ENCODE measurements at places on chromosomes 4 and X.

DNA sequence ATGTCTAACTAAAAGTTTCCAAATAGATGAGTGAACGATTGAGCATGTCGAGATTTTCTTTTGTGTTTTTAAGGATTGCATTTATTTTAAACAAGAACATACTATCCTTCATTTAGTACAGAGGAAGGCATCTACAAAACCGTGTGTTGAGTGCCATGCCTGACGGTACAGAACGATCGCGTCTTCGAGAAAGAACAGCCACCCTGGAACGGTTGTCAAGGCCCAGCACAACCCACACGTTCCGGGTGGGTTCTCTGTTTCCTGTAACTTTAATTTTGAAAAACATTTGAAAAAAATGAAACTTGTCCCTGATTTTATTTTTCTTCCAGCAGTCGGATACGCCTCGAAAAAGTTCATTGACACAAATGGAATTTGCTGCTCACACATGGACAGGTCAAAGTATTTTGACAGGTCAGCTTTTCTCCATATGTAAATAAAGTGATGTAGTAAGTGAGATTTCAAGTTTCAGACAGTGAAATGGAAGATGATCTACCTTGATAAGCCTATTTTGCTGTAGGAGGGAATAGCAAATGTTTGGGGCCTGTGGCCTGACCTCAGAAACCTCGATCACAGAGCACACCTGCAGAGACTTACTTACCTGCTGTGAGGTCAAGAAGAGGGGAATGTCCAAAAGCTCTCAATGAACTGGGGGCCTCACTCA lies 24.4 kb upstream of the CYP4V2 start:
- no peak for DNase-seq

GRCh38 chr4:2792396-2792710 lies 532 bp upstream of the SH3BP2 start:
- DNase-seq: no peak

- DNase-seq: no peak
Measured at GRCh38 chrX:140764401-140764919, 54.9 kb downstream of the LINC00632 start.

DNA sequence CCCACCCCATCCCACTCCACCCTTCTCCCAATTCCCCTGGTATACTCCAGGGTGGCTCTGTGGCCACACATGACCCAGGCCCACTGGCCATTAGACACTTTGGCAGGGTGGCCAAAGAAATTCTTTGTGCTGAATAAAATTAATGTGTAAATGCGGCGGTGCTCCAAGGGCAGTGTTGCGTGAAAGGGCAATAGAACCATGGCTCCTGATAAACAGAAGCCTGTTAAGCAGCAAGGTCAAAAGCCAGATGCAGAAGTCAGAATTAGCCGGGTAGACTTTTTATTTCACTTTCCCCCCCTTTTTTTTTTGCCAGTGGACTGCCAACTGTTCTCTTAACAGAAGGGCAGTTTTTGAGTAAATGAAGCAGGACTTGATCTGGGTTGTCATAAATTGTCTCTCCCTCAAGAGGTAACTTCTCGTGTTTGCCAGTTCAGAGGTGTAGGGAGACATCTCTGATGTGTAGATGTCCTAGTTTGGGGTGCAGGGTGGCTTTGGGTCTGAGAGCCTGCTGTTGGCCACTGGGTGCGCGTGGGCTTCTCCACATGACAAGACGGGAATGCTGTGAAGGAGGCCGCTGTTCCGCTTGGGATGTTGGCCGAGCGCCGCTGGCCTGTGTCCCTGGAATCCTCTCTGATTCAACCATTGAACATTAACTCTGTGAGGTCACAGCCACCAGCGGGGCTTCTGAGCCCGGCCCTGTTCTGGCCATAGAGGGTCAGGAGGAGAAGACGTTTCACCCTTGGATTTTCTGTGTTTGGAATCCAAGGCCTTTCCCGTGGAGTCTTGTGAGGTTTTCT lies 139.5 kb downstream of the TBL1X start:
- DNase-seq: no peak

- no peak for DNase-seq
Measured at GRCh38 chr4:15707363-15707715, 4.5 kb downstream of the BST1 start.

- no peak for DNase-seq
Measured at GRCh38 chr4:47213539-47213938, 182.2 kb downstream of the GABRB1 start.

DNA sequence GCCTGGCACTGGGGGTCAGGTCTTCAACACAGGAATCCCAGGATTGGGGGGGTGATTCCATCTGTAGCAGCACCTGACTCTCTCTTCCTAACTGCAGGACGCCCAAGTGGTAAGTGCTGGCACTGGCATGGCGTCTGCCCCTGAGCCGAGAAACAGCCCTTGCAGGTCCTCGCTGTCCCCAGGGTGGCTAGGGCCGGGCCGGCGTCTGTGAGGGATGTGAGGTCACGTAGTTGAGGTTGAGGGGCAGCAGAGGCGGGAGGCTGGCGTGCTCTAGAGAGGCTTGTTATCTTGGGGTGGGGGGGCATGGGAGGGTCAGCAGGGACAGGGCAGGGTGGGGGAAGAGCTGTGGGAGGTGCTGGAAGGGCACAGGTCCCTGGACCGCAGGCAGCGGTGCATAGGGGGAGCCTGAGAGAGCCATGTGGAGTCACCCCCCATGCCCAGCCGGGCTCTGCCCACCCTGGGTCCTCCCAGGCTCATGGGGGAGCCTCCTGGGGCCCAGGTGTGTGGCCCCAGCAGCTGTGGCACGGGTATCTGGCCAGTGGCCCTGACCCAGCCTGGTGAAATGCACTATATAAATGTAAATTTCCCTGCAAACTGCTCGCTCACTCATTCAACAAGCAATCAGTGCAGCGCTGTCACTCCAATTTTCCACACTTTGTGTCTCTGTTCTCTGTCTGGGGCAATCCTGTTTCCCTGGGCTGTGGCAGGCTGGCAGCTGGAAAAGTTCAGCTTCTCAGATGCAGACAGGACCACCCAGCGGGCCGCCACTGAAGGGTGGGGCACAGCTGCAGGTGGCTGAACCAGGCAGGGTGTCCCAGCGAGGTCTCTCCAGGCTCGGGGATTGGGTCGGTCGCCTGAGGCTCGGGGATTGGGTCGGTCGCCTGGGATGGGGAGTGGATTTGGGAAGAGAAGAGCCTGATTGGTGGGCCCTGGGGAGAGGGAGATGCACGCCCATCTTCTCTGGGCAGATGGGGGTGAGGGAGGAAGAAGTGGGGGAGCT lies 102.2 kb upstream of the NKX1-1 start:
- no peak for DNase-seq

DNA sequence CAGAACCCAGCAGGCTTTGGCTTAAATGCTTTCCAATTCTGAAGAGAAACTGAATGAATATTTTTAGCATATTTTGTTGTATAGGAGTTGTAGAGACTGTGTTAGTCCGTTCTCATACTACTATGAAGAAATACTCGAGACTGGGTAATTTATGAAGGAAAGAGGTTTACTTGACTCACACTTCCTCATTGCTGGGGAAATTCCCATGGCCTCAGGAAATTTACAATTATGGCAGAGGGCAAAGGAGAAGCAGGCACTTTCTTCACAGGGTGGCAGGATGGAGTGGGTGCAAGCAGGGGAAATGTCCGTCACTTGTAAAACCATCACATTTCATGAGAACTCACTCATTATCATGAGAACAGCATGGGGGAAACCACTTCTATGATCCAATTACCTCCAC lies 291.7 kb downstream of the PACRGL start:
- no peak for DNase-seq

All from hematopoietic multipotent progenitor cell treated with erythropoietin and hydrocortisone succinate and interleukin-3 and kit ligand, for 17 days (in vitro differentiated cells).